ENCODE measurements at places on chromosomes 7 and 10. TPM values are rescaled to one million over a fixed set of nuclear protein-coding genes. Genes with fewer than 3 reads are reported as not detected.

DNA sequence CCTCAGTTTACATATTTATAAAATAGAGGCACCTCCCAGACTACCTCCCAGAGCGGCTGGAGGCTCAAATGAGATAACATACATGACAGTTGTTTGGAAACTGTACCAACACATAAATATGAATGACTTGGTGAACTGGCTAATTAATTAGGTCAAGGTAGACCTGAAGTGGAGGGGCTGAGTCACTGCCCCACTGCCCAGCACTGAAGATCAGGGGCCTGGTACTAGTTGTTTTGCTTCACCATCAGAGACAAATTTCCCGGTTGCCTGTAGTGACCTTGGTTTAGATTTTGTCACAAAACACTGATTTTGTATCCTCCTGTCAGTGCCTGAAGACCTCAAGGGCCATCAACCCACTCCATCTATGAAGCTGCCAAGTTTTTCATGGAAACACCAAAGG is 41.8 kb downstream of the JAZF1 start:
- DNase-seq: no peak

RPEL1 gene
- not detected for total RNA-seq

DNA sequence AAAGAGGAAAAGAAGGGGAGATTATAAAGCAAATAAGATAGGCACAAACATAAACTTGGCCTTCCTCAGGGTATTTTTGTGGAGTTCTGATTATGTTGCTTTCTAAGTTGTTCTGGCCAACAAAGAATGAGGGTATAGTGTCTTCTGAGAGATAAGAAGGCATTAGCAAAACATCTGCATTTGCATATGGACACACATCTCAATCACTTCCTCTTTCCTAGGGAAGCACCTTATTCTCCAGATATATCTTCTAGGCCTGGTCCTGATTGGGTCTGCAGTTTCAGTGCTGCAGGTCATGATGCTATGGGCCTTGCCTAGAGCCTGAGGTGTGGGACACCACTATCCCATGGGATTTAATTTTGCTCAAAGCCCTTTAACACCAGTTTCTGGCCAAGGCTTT is 308.8 kb upstream of the PHYHIPL start:
- DNase-seq: no peak

GRCh38 chr7:140404565-140405065 is 757 bp downstream of the RAB19 start:
- no peak for DNase-seq

GRCh38 chr10:110857265-110858171 is 14.2 kb upstream of the PDCD4 start:
- no peak for DNase-seq

GRCh38 chr7:43694399-43694748 is 34.9 kb downstream of the COA1 start:
- DNase-seq: no peak
